Occipital lobe (tissue), 3 donors: ENCODE measurements at places on chromosomes 13 and 19.

DNA sequence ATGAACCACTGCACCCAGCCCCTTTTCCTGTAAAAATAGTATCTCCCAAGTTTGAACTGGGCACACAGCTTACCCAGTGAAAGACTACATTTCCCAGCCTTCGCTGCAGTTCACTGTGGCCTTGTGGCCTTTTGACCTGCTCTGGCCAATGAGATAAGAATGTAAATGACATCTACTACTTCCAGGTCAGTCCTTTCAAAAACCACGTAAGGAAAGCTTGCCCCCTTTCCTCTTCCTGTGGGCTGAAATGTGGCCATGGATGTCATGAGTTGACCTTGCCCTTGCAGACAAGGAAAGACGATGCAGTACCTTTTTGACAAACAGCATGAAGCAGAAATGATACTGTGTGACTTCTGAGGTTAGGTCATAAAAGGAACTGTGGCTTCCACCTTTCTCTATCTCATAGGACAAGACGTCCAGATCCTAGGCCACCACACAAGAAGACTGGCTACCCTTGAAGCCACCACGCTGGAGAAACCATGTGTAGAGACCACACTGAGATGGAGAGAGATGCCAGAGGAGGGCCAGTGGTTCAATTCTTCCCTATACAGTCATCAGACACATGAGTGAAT lies 19.9 kb downstream of the ACER1 start:
- no peak for DNase-seq

DNA sequence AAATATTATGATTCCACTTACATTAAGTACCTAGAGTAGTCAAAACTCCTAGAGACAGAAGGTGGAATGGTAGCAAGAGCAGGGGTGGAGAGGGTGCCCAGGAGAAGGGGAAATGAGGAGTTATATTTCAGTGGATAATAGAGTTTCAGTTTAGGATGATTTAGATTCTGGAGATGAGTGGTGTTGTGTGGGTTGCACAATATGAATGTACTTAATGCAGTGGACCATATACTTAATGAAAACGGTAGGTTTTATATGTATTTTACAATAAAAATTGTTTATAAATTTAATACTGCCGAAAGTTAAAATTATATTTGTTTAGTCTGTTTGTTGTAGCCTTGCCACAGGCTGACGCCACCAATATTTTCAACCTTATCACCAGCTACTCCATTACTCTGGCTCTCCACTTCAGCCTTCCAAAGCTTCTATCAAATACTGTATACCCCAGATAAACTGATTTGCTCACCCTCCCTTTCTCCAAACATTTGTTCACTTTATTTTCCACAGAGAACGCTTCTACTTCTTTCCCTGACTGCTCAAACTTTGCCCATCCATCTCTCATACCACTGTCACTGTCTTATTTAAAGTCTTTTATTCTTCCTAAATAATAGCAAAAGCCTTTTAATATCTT lies 1.4 kb upstream of the RBM26 start:
- no peak for DNase-seq

GRCh38 chr19:29323440-29324290 lies 110.7 kb upstream of the UQCRFS1 start:
- no peak for DNase-seq

DNA sequence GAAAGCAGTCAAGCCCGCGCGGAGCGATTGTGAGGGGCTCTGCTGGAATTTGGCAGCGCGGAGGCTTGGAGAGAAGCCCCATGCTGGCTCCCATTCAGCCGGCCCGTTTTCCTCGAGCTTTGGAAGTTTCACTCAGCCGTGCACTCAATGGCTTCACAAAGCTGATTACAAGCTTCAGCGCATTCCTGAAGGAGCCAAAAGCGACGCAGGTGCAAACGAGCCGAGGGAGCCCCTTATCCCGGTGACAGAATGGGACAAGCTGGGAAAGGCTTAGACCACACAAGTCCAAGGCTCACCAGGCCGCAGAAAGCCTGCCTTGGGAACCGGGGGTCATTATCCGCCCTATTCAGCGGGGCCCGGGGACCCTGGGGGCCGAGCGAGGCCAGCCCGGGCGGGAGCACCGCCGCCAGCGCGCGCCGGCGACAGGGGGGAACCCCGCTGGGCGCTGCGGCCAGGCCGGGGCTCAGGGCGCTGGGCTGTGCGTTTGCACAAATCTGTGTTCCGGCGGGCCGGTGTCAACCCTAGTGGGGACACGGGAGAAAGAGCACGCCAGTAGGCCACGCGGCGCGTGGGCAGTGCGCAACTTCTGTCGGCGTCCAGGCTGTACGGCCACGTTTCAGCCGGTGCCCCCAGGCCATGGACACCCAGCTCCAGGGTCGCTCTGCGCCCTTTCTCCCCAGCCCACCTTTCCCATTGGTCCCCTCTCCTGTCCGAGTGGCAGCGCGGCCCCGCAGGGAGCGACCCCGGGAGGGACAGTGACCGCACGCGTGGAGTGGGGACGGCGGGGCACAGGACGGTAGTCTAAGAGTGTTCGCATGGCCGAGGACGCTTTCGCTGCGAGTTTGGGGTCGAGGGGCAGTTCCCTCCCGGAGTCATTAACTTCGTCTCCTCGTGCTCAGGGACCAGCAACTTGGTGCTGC lies 37.3 kb downstream of the SOX1 start:
- peak; percentile 10 for DNase-seq

GRCh38 chr13:70985371-70985770 lies 877.1 kb upstream of the KLHL1 start:
- DNase-seq: no peak

DNA sequence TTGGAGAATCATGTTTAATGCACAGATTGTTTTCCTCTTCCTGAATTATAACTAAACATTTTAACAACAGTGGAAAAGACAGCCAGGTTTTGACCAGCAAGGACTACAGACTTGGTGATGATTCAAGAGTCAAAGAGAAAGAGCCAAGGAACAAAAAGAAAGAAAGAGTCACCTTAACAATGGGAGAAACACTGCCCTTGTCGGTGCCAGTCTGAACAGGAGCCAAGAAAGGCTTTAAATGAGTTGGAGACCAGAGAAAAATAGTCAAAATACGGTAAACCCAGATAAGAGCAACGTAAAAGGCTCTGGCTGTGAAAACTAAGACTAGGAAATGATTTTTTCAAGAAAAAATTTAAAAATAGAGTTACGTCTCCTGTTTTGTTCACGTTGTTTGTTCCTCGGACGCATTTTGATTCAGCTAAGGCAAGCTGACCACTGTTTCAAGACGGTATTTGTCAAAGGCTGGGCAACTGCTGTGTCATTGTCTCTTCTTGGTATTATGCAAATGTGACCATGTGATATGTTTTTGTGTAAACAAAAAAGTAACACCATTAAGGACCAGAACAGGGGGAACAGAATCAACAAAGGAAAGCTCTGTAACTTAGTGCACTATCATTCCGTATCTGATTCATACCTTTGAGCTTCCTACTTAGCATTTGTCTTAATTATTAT lies 634.5 kb downstream of the LIG4 start:
- DNase-seq: no peak

- no peak for DNase-seq
These were observed 17.9 kb downstream of the ALG5 start for GRCh38 chr13:36981156-36981743.

DNA sequence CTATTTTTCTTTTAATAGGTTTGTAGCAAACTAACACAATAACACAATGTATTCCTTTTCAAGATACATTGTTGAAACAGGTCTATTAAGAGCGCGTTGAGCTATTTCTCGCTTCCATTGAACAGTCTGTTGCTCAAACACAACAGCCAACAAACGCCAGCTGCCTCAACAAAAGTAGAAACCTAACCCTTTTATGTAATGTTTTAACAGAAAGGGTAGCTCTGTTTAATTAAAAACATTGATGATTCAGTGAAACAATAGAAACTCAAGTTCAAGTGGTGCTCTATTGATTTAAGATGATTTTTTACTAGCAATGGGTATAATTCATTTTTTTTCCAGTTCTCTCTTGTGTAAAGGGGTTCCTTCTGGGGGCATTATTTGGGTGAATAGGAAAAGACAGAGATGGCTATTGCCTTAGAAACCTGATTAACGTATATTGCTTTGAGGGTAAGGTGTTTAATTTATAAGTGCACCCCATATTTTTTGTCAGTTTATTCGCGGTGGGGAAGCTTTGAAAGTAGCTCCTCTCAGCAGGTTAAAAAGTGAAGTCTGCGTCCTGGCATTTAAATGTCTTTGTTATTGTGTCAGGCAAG lies 14.9 kb downstream of the ZIC2 start:
- no peak for DNase-seq

DNA sequence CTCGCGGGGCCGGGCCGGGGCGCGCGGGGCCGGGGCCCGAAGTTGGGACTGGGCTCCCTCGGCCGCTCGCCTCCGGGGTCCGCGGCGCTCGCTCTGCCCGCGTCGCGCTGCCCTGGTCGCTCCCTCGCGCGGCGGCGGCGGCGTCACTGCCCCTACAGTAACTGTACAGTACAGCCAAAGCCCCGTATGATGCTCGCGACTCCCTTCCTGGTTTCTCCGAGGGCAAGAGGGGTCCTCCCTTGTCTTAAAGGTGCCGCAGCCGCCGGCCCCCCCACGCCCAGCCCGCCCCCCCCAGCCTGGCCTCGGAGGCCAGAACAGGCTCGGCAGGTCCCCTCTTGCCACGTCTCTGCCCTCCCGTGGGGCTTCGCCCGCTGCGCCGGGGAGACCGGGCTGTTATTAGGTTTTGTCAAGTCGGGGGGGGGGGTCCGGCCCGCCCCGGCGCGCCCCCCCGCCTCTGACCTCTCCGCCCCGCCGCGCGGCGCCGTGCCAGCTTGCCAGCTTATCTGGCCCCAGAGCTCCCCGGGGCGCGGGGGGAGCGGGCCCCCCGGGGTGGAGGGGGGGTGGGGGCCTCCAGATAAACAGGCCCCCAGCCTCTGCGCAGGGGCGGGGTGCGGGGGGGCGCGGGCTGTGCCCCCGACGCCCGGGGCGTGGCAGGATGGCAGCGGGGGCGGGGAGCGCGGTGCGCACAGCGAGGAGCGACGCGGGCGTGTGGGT lies at the start of gene ZBTB7A:
Gene ZBTB7A, minus strand, starts transcription at position 218 of the 714 bp plus-strand sequence. CDS start 11,667 bp downstream, outside the sequence.
- peak; percentile 69 for DNase-seq

GRCh38 chr13:72125561-72125960 lies 258.6 kb upstream of the DACH1 start:
- DNase-seq: no peak

- DNase-seq: peak; percentile 11
These were observed 15.1 kb downstream of the PRAM1 start for GRCh38 chr19:8487137-8487851.

- DNase-seq: no peak
These were observed 103.3 kb downstream of the ZAR1L start for GRCh38 chr13:32211813-32212212.

- DNase-seq: peak; percentile 15
These were observed 80.1 kb downstream of the ZNF486 start for GRCh38 chr19:20247016-20247683.

DNA sequence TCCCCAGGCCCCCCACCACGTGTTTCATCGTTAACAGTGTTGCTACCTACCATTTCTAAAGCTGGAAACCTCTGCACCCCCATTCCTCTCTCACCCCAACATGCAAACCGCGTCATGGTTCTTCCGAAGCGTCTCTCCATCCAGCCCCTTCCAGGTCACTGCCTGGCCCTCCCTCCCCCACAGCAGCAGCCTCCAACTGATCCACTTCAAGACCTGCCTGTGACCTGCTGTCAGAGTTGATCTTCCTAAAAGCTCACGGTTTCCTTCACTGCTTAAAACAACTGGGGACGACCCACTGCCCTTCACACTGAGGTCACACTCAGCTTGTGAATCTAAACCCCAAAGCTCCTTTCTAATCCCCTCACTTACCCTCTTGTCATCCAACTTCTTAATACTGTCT lies 47.7 kb downstream of the STK24 start:
- DNase-seq: no peak

- no peak for DNase-seq
These were observed 23.5 kb downstream of the FAM187B start for GRCh38 chr19:35204799-35205732.

DNA sequence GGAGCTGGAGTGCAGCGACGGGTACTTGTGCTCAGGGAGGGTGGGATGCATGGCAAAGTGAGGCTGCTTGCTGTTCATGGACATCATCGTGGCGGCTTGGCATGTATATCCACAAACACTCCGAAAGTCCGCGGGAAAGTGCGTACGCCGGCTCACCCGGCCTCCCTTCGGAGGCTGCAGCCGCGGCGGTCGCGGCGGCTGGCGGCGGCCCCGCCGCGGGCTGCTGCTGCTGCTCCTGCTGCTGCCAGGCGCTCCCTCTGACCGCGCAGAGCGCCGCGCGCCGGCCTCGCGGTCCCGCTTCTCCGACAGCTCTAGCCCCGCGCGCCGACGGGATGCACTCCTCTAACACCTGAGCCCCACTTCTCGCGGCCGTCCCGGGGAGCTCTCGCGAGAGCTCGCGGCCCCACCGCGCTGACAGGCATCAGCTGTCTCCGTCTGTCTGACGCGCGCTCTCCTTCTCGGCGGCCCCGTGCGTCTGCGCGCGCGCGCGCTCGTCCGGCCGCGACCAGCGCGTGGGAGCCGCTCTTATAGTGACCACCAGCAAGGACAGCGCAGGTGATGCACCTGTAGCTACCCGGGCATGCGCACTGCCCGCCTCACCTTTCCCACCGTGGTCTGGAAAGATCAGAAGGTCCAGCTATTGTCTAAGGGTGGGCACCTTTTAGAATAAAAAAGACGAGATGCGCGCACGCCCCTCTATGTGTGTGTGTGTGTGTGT lies at the start of gene POU4F1:
Gene POU4F1, minus strand, starts transcription at position 313 of the 718 bp plus-strand sequence. Its CDS starts 226 bp downstream, at position 87.
- DNase-seq: no peak

DNA sequence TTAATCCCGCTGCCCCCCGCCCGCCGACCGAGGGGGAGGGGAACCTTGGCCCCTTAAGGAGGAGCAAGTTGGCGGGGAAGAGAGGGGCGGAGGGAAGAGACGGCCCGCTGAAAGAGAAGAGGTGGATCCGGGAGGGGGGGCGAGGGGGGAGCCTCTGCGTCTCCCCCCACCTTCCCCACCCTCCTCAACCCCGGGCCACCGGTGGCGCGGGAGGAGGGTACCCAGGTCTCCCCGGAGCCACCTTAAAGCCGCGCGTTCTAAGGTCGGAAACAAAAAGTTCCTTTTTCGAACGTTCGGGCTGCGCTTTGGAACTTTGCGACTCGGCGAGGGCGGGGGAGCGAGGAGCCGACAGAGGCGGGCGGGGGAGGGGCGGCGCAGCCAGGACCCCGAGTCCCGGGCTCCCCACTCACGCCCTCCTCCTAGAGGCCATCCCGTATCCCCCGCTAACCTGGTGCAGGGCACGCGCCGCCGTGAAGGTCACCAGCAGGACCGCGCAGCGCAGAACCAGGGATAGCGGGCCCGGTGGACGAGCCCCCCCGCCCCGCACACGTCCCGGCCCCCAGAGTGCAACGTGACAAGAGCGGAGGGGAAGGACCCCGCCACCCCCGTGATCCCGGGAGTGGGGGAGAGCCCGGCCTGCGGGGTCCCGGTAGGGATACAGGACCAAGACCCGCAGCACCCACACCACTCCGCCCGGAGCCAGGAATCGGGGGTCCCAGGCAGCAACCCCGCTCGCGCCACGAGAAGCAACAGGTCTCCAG lies 659 bp downstream of the ERF start:
- DNase-seq: peak; percentile 61

- DNase-seq: peak; percentile 38
These were observed 106.1 kb downstream of the RGCC start for GRCh38 chr13:41563341-41563983.

- DNase-seq: no peak
These were observed 9.1 kb downstream of the FFAR2 start for GRCh38 chr19:35457173-35457572.

- no peak for DNase-seq
These were observed 146.2 kb downstream of the TNFRSF19 start for GRCh38 chr13:23716401-23716800.

- DNase-seq: no peak
These were observed 25.2 kb downstream of the COLGALT1 start for GRCh38 chr19:17580470-17581144.
